ENCODE measurements at places on chromosomes 3 and 15.

DNA sequence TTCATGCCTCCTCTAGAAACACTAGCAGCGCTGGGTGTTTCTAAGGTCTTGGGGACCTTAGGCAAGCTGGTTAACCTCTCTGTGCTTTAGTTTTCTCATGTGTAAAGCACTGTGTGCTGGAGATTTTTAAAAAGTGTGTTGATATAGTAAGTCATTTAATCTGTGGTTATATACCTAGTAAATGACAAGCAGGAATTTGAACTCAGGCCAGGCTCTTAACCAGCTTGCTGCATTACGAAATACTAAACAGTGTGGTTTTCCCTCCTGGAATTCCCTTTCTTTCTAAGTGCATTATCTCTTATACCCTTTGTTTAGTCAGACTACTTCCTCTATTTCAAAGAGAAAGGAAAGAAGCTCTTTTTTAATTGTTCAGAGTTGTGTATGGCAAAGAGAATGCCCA lies 26.5 kb downstream of the NEO1 start:
- no peak for DNase-seq

DNA sequence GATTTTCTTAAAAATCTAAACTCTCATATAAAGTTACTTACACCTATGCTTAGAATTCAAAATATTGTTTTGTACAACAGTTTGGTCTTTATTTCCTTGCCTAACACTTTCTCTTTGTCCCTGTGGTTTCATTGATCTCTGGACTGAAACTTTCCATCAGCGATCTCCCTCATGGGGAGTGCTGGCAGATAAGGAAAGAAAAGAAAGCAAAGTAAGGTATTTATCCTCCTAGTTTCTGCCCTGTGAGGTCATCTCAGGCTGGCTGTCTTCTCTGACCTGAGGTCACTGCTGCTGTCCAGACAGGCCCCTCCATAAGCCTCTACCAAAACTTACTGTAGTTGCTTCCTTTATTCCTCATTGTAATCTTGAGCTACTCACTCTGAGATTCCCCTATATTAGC lies 57.9 kb upstream of the EPHA6 start:
- DNase-seq = no peak

DNA sequence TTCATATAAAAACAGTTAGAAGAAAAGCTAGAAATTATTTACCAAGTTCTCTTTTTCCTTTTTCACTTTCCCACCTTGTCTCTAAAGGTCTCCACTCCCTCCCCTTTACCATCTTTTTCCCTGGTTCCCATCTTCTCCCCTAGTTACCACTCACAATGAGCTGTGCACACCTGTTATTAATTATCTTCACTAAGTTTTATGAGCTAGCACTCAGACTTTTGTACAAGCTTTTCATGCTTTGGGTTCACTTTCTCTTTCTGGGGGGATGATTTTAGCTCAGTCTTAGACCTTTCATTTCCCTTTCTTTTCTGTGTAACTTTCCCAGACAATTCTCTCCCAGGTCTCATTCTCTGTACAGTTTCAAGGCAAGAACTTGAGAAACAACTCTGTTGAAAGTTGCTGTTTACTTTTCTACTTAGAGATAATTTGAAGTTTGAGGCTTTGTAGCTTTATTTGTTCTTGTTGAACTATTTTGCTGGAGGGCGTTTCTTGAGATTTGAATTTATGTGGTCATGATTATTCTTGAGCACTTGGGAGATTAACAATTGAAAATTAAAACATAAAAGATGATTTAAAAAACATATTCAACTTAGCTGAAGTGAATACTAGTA lies 24.0 kb upstream of the AADAC start:
- no peak for DNase-seq

GRCh38 chr15:68387381-68388143 lies 44.4 kb downstream of the ITGA11 start:
- DNase-seq = no peak

GRCh38 chr3:116667791-116668190 lies 41.8 kb upstream of the TUSC7 start:
- no peak for DNase-seq
